Ureter (tissue), 1 donor: ENCODE measurements at places on chromosomes 1 and 21.

- no peak for DNase-seq
Measured at GRCh38 chr21:20254964-20255363, 743.2 kb upstream of the NCAM2 start.

DNA sequence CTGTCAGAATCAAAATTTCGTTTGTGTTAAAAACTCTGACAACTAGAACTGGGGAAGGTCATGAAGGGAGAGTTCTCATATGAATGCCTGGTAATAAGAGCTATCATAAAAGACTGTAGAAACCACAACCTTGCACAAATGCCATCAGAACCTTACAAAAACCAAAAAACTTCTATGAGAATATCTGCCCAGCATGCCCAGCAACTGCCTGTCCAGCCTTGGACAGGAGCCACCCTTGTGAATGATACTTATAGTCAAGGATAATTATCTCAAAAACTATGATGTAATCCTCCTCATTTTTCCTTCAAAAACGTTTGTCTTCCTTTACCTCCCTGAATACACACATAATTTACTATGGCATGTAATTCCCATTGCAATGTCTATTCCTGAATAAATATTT is 53.4 kb upstream of the C1orf185 start:
- DNase-seq, result no peak

DNA sequence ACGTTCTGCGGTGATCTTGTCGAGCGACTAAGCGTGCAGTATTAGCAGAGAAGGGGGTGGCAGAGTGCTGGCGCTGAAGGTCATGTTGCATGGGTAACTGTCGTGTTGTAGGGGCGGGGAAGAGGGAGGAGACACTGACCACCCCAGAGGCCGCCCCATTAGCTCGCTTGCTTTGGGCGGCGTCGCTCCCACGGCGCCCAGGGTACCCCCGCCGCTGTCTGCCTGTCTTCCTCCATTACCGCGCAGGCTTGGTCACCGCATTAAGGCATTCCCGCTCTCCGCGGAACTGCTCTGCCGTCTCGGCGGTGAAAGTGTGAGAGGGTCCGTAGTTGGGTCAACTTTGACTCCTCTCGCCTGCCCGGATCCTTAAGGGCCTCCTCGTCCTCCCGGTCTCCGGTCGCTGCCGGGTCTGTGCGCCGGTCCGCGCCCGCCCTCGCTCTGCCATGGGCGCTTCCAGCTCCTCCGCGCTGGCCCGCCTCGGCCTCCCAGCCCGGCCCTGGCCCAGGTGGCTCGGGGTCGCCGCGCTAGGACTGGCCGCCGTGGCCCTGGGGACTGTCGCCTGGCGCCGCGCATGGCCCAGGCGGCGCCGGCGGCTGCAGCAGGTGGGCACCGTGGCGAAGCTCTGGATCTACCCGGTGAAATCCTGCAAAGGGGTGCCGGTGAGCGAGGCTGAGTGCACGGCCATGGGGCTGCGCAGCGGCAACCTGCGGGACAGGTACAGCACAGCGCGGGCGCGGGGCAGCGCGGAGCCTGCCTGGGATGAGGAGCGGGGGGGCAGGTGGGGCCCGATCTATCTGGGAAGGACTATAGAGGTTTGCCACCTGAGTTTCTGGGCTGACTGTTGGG is at the start of gene MTARC2:
Gene MTARC2, plus strand, starts transcription at position 234 of the 846 bp plus-strand sequence. Its CDS starts 210 bp downstream, at position 444.
- DNase-seq, result peak; percentile 80

GRCh38 chr1:21324368-21325141 is 34.3 kb upstream of the ECE1 start:
- peak; percentile 82 for DNase-seq

GRCh38 chr1:25771221-25772114 is 28.5 kb upstream of the SELENON start:
- DNase-seq, result peak; percentile 68

GRCh38 chr1:157325220-157325619 is 187.0 kb upstream of the ETV3 start:
- no peak for DNase-seq

GRCh38 chr1:153404086-153404635 is 12.2 kb upstream of the S100A7A start:
- DNase-seq, result no peak

DNA sequence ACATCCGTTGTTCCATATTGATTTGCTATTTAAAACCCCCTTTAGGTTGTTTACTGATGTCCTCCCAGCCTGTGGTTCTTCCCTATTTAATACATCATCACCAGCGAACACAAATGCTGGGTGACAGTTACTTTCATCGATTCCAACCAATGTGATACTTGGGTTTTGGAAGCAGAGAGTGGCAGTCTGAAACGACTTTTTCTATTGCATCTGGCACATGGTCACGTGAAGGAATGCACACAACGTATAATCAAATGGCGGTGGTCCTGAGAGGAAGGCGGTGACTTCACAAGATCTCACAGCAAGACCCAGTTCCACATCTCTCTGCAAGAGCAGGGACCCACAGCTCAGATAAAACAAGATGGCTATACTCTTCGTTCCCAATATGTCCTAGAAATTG is 213.9 kb downstream of the DSCAM start:
- DNase-seq, result no peak

- DNase-seq, result no peak
Measured at GRCh38 chr1:119324198-119324597, 44.4 kb upstream of the HAO2 start.

- DNase-seq, result no peak
Measured at GRCh38 chr21:37219761-37220432, 47.2 kb downstream of the VPS26C start.

DNA sequence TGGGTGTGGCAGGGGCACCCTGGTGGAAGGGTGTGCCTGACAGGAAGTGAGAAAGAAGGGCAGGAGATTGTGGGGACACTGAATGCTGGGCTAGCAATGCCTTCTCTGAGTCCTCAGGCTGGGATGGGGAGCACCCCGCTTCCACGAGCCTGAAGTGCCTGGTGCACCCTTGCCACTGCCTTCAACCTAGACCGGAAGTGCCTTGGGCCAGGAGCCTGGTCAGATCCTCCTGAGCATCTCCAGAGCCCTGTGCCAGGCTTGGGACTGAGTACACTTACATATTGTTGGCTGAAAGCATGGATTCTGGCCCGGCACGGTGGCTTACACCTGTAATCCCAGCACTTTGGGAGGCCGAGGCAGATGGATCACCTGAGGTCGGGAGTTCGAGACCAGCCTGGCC is 205.8 kb upstream of the EDN2 start:
- no peak for DNase-seq

DNA sequence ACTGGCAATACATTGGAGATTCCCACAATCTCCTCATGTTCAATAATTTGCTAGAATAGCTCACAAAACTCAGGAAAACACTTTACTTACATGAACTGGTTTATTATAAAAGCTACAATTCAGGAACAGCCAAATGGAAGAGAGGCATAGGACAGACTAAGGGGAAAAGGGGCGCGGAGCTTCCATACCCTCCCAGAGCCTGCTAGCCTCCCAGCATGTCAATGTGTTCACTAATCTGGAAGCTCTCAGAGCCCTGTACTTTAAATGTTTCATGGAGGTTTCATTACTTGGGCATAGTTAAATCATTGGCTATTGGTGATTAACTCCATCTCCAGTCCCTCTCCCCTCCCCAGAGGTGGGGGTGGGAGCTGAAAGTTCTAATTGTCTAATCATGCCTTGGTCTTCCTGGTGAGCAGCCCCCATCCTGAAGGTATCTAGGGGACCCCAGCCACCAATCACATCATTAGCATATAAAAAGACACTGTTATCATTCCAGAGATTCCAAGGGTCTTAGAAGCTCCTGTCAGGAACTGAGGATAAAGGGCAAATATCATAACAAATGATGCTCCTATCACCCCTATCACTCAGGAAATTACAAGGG is 10.9 kb upstream of the DMRTB1 start:
- DNase-seq, result no peak

GRCh38 chr1:1924386-1924785 is 5.3 kb upstream of the TMEM52 start:
- no peak for DNase-seq

DNA sequence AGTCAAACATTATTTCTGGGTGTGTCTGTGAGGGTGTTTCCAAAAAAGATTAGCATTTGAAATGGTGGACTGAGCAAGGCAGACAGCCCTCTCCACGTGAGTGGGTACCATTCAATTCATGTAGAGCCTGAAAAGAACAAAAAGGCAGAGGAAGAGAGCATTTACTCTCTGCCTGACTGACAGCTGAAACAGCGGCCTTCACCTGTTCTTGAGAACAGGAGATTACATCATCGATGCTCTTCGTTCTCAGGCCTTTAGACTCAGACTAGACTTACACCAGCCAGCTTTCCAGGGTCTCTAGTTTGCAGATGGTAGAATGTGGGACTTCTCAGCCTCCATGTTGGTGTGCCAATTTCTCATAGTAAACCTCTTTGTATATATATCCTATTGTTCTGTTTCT is 302.3 kb downstream of the BACH1 start:
- DNase-seq, result no peak

DNA sequence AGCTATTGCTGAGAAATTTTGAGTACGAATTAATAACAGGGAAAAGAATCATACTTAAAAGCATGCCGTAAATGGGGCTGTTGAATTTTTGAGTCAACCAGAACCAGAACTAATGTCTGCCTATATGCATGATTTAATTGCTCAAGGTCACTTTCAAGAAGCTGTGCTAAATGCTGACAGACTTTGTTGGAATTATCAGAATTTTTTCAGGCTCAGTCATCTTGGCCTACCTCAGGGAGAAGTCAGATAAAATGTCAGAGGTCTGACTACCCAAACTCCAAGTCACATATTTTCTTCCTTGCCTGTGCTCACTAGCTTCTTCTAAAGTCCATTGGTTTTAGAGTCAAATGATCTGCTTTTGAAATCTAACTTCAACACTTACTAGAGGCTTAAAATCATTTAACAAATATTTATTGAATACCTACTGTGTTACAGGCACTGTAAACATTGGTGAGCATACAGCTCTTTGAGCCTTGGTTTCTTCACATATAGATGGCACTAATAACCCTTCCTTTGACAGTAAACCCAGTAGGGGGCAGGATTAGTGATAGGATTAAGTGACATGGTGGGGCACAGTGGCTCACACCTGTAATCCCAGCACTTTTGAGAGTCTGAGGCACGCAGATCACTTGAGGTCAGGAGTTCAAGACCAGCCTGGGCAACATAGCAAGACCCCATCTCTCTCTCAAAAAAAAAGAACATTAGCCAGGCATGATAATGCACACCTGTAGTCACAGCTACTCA is 121.2 kb upstream of the SLC44A3 start:
- no peak for DNase-seq

- DNase-seq, result no peak
Measured at GRCh38 chr1:94434365-94435045, 16.3 kb downstream of the ABCD3 start.

DNA sequence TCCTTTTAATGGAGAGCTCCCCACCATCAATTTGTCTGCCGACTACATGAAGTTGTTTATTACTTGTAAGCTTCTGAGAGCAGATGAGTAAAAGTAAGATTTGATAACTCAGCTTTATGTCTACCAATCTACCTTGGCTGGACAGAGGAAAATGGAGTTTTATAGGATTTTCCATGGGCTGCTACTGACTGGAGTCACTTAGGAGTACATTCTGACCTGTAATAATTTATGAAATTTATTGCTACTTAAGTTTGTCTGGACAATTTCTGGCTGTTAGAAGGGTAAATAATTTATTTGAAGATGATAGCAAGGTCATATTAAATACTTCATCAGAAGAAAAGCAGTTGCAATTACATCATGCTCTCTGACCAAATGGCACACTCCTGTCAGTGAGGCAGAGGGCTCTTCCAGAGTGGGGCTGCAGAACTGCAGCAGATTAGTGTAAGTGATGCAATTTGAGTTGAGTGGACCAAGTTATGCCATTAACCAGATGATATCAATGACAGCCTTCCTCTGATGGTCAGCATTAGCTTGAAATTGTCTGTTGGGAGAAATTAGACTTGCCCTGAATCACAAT is 736.7 kb upstream of the PTBP2 start:
- DNase-seq, result no peak

DNA sequence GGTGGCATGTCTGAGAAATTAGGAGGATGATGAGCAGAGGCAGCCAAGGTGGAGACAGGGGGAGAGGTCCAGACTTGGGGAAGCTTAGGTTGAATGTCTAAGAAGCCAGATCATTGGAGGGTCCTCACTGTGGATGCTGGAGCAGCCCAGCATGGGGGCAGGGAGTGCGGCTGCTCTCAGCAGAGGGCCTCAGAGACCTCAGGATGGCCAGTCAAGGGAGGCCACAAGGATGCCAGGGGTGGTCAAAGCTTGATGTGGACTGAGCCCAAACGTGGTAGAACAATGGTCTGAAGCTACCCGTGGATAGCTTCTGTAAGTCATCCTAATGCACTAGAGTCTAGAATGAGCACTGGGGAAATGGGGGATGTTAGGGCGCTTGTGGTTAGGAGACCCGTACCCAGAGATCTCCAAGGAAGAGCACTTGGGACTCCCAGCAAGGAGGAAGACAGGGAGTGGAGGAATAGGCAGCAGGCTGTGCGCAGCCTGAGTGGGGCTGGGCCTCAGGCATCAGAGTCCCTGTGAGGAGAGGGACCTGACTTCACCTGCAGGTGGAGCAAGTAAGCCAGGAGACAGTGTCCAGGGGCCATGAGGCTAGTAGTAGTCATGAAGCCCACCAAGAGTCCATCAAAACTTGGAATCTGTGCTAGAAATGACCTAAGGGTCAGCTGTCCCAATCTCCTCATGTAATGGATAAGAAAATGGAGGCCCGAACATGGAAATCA is 4.3 kb upstream of the S100A9 start:
- DNase-seq, result no peak

DNA sequence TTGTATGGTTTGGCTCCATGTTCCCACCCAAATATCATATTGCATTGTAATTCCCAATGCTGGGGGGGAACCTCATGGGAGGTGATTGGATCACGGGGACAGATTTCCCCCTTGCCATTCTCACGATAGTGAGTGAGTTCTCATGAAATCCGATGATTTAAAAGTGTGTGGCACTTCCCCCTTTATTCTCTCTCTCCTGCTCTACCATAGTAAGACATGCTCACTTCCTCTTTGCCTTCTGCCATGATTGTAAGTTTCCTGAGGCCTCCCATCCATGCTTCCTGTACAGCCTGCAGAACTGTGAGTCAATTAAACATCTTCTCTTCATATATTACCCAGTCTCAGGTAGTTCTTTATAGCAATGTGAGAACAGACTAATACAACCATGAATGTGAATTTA is 211.6 kb upstream of the NR5A2 start:
- no peak for DNase-seq

DNA sequence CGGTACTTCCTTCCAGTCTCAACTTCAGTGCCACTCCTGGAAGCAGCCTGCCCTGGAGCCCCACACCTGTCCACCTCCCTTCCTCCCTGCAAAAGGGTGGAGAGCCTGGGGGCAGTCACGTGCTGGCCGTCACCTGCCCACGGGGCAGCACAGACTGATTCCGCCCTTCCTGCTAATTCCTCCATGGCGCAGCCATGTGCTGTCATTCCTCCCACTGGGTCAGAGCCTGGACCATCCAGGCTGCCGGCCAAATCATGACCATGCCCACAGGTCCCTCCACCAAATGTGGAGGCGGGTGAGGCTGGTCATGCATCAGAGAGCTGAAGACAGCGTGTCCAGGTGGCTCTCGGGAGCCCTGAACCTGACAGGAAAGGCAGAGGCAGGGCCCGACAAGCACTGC is 24.4 kb upstream of the GPR153 start:
- DNase-seq, result no peak
